Spinal cord (tissue), 10 donors: ENCODE measurements at places on chromosomes 6 and 20.

DNA sequence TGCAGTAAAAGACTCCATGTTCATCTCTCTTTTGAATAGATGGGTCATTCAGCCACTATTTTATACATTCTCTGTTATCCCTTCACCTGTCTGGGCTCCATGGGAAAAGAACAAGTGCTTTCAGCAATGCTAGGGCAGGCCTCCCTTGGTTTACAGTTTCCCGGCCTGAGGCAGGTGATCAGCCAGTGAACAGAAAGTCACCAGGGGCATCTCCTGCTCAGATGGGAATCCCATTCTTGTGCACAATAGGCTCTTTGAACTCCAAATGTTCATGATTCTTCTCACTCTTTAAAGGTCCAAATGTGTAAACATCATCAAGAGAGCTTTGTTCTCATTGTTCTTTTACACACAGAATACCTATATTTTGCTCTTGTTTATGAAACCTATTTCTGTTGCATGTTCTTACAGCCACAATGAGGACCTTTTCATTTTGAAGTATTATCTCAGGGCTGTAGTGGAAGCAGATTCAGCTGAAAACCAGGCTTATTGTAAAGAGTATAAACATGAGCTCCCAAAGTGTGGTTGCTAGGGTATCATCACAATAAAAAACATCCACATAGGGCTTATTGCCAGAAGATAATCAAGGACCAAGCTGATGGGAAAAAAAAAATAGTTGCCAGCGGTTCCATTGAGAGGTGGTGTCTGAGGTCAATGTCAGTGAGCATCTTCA, 267.1 kb upstream of the SGK1 start:
- no peak for DNase-seq

DNA sequence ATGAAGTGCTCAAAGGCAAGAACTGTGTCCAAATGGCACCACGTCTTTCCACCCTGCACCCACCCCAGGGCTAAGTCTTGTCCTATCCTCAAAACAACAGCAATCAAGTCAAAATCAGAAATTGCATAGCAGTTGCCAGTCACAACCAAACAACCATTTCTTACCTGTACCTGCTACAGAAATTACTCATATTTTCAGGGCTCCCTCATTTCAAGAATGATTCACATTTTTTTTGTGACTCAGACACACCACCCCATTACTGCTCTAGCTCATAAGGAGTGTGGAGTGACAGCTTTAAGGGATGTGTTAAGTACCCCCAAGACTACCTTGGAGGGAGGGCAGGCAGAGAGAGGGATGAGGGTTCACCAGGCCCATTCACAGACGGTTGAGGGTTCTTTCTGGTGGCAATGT, 111.7 kb downstream of the TRERF1 start:
- no peak for DNase-seq

- no peak for DNase-seq
Observed at GRCh38 chr20:4713401-4713800, 8.3 kb upstream of the PRND start.

DNA sequence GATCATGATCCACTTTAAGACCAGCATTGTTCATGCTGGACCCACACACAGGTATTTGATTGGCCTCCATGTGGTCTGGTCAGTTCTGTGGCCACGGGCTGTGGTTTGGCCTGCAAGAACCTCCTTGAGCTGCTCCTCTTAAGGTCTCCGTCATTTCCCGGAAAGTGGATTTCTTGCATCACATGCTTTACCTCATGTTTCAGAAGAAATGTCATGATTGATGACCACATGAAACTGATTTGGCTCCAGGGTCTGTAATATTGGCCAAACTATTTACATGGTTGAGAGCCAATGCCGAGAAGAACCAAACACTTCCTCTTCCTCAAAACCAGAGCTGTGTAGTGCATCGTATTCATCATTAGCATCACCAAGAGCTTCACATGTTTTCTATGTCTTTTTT, 13.2 kb upstream of the RSPH3 start:
- no peak for DNase-seq

DNA sequence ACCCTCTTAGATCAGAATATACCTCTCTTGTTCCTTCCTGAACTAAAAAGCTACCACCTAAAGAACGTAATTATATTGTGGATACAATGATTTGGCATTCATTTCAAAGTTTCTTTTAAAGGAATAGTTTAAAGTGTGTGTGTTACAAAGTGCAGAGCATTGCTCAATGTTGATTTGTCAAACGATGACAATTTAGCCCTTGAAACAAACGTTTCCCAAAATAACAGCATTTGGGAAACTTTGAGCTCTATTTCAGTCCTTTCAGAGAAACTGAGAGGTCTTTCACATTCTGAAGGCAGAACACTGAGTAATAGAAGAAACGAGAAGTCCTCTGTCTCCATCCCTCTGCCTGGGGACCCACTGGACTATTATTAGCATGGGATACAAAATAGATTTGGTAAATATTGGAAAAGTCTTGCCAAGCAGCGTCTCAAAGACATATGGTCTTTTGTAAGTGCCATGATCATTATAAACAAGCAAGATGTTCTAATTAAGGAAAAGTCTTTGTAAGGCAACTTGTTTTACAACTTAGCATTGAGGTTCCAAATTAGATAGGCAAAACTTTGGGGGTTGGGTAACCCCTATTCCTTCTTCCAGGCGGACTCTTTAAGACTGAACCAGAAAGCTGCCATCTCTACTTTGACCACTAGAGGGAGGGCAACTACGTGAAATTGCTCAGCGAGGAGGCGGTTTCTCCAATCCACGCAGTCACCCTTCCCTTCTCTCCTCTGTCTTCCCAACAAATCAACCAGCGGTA, 208.8 kb downstream of the RNF144B start:
- peak; percentile 84 for DNase-seq

DNA sequence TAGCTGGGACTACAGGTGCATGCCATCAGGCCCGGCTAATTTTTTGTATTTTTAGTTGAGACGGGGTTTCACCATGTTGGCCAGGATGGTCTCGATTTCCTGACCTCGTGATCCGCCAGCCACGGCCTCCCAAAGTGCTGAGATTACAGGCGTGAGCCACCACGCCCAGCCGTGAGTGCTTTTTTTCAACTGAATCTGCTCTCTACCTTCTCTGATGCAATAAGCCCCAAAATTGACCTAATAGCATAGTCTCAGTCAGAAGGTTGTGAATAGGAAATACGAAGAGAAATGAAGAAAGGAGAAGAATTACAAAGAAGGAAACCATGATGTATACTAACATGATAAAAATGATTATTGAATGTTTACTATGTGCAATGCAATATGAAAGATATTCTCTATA, 33.2 kb downstream of the BEND6 start:
- DNase-seq, result no peak

GRCh38 chr20:10739566-10739965, 65.8 kb upstream of the JAG1 start:
- no peak for DNase-seq

GRCh38 chr20:54549658-54550326, 74.4 kb downstream of the DOK5 start:
- DNase-seq, result no peak

- DNase-seq, result no peak
Observed at GRCh38 chr20:24968278-24968800, 19.3 kb downstream of the CST7 start.

DNA sequence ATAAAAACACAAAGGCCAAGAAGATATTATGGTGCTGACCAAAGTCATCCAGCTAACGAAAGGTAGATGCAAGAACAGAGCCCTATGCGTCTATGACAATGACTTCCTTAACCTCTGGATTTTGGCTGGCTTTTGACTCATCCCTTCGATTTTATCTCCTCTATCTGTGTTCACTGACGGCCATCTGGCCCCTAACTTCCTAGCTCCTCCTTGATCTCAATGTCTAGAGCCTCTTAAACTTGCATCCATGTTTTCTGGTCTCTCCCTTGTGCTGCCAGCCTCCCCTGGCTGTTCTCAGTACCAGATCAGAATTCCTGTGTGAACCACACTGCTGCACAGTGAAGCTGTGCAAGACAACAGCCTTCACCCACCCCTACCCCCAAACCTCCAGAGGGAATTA, 452.9 kb downstream of the UTRN start:
- no peak for DNase-seq

- DNase-seq, result peak; percentile 76
Observed at GRCh38 chr6:33702345-33702977, 9.0 kb downstream of the UQCC2 start.

- no peak for DNase-seq
Observed at GRCh38 chr6:99522531-99522930, 7.3 kb upstream of the USP45 start.

- peak; percentile 70 for DNase-seq
Observed at GRCh38 chr6:108560463-108561308, at the start of gene FOXO3. Gene FOXO3, plus strand, starts transcription at chr6:108560917. Its CDS starts 292 bp downstream, at chr6:108561209.

- no peak for DNase-seq
Observed at GRCh38 chr20:50378170-50379000, 131.8 kb upstream of the PTPN1 start.

- DNase-seq, result no peak
Observed at GRCh38 chr6:116741571-116741970, 23.9 kb downstream of the FAM162B start.

GRCh38 chr20:59836767-59837166, 96.7 kb downstream of the SYCP2 start:
- DNase-seq, result peak; percentile 57

DNA sequence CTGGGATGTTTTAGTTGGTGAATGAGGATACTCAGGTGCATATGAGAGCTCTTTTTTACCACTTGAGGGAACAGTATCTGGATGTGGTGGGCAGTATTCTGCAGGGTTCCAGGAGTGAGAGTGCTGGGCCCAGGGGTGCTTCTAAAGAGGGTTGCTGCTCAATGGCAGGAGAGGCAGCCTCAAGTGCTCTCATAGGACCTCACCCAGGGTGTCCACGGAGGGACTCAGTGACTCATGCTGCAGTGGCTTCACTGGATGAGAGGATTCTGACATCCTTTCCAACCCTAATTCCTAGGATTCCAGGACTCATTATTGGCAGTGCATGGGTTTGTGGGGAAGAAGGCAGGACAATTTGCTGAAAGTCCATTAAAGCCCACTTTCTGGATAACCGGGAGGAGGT, 176.6 kb upstream of the FERMT1 start:
- no peak for DNase-seq

GRCh38 chr6:139386404-139386803, 12.0 kb upstream of the CITED2 start:
- DNase-seq, result no peak

GRCh38 chr6:53615633-53616449, 49.7 kb downstream of the KLHL31 start:
- no peak for DNase-seq

GRCh38 chr20:10922506-10922905, 248.7 kb upstream of the JAG1 start:
- DNase-seq, result no peak

- DNase-seq, result peak; percentile 76
Observed at GRCh38 chr6:79833264-79833963, 113.9 kb downstream of the ELOVL4 start.

DNA sequence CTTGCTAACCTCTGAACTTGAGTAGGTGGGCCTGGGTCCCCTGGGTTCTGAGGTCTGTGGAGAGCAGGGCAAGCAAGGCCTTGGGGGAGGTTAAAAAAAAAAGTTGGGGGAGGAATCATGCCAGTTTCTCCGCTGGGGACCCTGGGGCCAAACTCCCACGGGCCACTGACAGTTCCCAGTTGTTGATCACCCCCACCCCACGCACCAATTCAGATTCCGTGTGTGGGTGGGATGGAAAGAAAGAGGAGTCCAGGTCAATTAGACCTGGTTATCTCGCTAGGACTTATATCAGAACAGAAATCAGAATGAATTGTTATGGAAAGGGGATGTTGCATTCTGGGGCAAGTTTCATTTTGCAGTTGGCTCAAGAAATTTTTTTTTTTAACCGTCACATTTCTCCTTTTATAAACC, 46.7 kb upstream of the SUPT3H start:
- DNase-seq, result no peak

- DNase-seq, result no peak
Observed at GRCh38 chr6:147618927-147619326, 110.4 kb downstream of the SAMD5 start.

DNA sequence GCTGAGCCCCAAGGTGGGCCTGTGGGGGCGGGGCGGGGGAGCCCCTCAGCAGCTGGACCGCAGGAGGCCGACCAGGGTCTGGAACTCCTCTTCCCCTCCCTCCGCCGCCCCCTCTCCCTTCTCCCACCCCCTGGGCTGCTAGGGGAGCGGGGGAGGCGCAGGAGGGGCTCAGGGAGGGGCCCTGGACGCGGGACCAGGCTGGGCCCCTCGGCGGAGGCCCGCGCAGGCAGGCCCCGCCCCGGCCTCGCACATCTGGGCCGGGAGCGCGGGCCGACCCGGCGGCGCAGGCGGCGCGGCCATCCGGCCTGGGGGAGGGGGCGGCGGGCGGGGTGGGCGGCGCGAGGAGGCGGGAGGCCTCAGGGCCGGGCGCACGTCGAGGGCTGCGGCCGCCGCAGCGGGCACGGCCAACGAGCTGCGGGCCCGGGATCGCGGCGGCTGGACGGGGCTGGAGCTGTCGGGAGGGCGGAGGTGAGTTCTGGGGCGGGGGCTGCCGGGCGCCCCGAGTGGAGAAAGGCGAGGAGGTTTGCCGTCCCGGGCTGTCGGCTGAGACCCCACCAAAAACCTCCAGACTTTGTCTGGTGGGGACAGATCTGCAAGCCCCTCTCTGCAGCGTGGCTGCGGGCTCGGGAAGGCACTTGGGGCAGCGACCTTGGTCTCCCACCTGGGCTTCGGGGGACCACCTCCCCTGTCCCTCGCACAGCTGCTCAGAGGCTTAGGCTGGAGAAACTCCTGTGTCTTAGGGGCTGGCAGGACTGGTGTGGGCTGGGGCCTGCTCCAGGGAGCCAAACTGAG, at the start of gene HSPA12B:
Gene HSPA12B, plus strand, starts transcription at position 359 of the 792 bp plus-strand sequence. CDS start 5,990 bp downstream, outside the sequence.
- peak; percentile 41 for DNase-seq

DNA sequence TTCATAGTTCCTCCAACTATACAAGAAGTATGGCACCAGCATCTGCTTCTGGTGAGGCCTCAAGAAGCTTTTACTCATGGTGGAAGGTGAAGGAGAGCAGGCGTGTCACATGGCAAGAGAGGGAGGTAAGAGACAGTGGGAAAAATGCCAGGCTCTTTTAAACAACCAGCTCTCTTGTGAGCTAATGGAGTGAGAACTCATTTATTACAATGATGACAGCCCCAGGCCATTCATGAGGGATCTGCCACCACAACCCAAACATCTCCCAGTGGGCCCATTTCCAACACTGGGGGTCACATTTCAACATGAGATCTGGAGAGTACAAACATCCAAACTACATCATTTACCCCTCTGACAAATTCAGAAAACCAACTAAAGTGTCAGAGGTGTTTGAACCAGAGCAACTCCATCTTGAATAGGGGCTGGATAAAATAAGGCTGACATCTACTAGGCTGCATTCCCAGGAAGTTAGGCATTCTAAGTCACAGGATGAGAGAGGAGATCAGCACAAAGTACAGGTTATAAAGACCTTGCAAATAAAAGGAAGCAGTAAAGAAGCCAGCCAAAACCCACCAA, 2.2 kb upstream of the UBD start:
- no peak for DNase-seq

- no peak for DNase-seq
Observed at GRCh38 chr20:15653396-15654207, 919.6 kb downstream of the KIF16B start.

- DNase-seq, result no peak
Observed at GRCh38 chr20:47054945-47055344, 160.3 kb downstream of the EYA2 start.

DNA sequence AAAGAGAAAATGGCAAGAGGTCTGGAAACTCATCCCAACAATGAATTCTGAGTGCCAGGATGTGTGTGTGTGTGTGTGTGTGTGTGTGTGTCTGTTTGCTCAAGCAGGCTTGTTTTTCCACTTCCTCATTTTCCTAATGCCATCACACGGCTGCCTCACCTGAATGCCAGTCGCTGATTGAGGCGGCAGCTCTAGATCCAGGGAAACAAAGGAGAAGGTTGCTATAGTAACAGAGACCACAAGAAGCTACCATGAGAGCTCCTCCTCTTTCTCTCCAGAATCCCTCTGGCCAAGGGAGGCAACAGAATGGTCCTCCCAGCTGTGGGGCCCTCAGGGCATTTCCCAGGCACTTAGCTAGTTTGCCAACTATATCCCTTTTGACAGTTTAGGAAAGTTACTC, 241.1 kb upstream of the TSHZ2 start:
- no peak for DNase-seq
